ENCODE measurements at places on chromosomes 7 and 10.

GRCh38 chr7:142451817-142452216, 194.0 kb upstream of the PRSS58 start:
- DNase-seq = no peak

DNA sequence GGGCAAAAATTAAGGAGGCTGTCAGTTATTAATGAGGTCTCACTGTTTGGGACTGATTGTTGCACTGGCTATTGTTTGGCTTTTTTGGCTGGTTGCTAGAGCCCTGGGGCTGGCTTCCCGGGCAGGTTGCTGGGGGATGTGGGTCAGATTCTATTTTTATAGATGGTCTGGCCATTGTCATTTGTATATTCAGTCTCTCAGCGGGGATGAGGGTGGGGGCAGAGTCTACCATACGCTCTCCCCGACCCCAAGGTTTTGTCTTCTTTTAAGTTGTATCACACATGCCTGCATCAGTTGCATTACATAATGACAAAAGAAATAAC, 84.3 kb upstream of the GRB10 start:
- no peak for DNase-seq

DNA sequence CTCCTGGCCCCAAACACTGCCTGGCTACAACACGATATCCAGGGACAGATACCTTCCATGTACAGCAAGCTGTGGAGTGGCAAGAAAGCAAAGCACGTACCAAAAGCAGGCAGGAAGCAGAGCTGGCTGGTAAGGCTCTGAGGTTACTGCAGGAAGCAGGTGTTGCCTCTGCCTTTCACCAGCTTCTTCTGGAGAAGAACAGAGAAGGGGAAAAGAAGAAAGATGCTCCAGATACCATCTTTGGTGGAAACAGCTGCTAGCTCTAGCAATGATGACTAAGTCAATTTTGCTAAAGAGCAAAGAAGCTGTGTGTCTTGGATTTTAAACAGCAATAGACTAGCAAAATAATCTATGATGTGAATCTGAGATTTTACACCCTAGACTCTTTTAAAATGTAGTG, 34.9 kb upstream of the PRSS1 start:
- DNase-seq = no peak

- no peak for DNase-seq
Measured at GRCh38 chr7:29831705-29832104, 25.4 kb downstream of the WIPF3 start.

GRCh38 chr10:102281102-102281487, 35.8 kb downstream of the GBF1 start:
- DNase-seq = no peak

GRCh38 chr7:4739528-4739992, 35.9 kb upstream of the AP5Z1 start:
- no peak for DNase-seq

- DNase-seq = no peak
Measured at GRCh38 chr10:21260066-21260465, 265.4 kb downstream of the SKIDA1 start.

- no peak for DNase-seq
Measured at GRCh38 chr10:30560326-30560725, 69.2 kb downstream of the LYZL2 start.

GRCh38 chr7:50281680-50282445, 22.7 kb upstream of the IKZF1 start:
- no peak for DNase-seq

- DNase-seq = no peak
Measured at GRCh38 chr10:91593366-91593765, 39.5 kb downstream of the PPP1R3C start.

- DNase-seq = no peak
Measured at GRCh38 chr7:8086239-8086638, 117.6 kb downstream of the GLCCI1 start.

DNA sequence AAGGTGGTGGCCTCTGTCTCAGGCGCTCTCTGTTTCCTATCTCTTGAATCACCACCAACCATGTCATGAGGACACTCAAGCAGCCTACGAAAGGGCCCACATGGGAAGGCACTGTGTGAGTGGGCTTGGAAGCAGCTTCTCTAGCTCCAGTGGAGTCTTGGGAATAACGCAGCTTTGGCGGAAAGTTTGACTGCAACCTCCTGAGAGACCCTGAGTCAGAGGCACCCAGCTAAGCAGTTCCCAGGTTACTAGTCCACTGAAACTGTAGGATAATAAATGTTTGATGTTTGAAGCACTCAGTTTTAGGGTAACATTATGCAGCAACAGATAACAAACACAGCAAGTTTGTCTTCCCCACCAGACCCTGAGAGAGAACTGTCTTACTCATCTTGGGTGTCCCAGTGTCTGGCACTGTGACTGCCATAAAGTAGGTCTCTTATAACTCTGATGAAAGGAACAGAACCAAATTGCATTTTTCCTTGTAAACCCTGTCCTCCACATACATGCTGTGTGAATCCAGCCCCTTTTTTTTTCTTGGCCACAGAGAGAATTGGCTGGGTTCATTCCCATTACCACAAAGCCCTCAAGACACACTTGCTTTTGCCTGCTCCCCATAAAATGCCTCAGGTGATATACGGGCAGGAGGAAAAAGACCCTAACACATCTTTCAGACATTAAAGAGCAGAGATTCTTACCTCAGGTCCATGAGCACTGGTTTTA, 185.5 kb downstream of the ZNF365 start:
- no peak for DNase-seq

GRCh38 chr7:54811846-54812254, 52.8 kb upstream of the SEC61G start:
- no peak for DNase-seq

DNA sequence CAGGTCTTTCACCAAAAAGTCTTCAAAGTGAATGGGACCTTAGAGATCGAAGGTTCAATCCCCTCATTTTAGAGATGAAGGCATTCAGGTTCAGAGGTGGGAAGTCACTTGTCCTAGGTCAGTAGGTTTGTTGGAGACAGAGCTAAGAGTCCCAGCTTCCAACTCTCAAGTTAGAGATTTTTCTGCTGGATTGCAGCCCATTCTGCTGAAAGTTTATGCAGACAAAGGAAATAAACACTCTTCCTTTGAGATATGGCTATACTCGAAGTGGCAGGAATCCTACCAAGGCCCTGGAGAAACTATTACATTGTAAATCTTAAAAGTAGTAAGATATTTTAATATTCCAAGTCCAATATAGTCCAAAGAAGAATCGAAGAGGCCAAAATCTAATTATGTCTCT, 64.4 kb downstream of the LYZL1 start:
- DNase-seq = no peak

- DNase-seq = no peak
Measured at GRCh38 chr7:37753398-37754050, 70.0 kb downstream of the GPR141 start.

DNA sequence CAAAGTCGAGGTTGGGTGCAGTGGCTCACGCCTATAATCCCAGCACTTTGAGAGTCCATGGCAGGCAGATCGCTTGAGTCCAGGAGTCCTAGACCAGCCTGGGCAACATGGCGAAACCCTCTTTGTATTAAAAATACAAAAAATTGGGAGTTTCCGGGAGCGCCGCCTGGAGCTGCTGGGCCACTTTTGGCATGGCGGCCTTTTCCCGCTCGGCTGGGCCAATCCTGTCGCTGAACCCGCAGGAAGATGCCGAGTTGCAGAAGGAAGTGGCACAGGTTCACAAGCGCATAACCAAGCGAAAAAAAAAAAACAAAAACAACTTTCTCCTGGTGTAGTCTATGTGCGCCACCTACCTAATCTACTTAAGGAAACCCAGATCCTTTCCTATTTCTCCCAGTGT, 30.9 kb upstream of the MTPAP start:
- no peak for DNase-seq

DNA sequence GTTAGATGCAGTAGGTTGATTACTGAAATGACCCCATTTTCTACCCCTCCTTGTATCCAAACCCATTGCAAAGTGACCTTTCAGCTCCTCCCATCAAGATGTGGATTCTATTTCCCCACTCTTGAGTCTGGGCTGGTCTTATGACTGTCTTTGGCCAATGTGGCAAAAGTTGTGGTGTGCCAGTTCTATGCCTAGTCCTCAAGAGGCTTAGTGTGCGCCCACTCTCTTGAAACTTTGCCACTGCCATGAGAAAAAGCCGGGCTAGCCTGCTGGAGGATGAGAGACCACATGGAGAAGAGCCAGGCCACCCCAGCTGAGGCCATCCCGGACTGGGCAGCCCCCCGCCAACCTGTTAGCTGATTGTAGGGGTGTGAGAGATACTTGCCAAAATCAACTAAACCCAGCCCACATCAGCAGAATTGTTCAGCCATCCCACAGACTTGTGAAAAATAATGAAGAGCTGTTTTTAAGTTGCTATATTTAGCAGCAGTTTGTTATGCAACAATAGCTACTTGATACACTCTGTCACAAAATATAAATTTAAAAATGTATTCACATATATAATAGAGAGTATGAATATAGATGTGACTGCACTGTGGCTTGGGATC, 131.0 kb upstream of the PALS2 start:
- DNase-seq = no peak

- no peak for DNase-seq
Measured at GRCh38 chr7:131032786-131033185, 294.9 kb upstream of the MKLN1 start.

- DNase-seq = peak; percentile 25
Measured at GRCh38 chr10:128927497-128928161, 539.4 kb upstream of the MGMT start.

- peak; percentile 55 for DNase-seq
Measured at GRCh38 chr10:95341716-95342130, 50.9 kb upstream of the PDLIM1 start.

DNA sequence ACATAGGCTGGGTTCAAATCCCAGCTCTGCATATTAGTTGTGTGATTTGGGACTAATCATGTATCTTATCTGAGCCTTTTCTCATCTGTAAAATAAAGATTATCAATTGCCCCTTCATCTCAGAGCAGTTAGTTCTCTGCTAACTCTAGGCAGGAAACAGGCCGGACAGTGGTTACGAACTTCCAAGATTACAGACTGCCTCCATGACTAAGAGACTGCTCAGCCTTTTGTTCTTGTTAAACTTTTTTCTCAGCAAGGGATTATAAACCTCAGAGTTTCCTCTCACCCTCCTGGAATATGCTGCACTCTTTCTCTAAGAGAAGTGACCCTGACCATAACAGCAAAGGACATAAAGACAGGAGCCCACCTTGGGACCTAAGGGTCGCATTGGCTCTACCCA, 52.5 kb upstream of the NFKB2 start:
- DNase-seq = no peak

DNA sequence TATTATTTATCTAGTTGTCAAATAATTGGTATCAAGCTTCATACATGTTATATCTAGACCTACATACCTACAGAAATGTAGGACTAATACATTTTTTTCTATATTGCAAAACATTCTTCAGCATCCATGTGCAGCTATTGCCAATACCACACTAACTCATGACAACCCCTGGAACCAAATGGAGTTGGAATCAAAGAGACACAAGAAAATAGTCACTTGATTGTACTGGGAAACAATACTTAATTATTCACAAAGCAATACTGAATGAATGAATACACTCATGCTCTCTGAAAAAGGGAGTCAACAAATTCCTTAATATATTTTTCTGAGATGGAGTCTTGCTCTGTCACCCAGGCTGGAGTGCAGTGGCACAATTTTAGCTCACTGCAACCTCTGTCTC, 10.4 kb upstream of the CFAP43 start:
- DNase-seq = no peak

GRCh38 chr10:71527135-71527534, 130.4 kb downstream of the CDH23 start:
- DNase-seq = peak; percentile 76

DNA sequence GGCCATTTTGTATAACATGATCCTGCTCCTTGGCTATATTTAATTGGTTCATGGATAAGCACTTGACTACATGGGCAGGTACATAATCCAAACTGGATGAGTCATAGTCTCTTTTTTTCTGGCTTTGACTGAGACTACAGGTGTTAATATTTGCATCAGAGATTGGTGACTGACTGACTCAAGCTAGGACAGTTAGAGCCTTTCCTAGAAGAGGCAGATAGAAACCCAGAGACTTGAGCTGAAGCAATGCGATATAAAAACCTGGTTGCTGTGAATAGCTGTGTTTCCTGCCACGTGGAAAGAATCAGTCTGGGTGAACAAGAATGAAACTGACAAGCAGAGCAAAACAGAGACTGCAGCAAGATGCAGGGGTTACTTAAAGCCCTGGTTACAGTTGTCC, 81.0 kb downstream of the SAMD9 start:
- no peak for DNase-seq

- no peak for DNase-seq
Measured at GRCh38 chr7:22551768-22552513, 52.0 kb upstream of the STEAP1B start.

GRCh38 chr10:84521468-84521867, 193.1 kb downstream of the CCSER2 start:
- no peak for DNase-seq

GRCh38 chr7:37438906-37439652, 9.6 kb downstream of the ELMO1 start:
- DNase-seq = no peak

DNA sequence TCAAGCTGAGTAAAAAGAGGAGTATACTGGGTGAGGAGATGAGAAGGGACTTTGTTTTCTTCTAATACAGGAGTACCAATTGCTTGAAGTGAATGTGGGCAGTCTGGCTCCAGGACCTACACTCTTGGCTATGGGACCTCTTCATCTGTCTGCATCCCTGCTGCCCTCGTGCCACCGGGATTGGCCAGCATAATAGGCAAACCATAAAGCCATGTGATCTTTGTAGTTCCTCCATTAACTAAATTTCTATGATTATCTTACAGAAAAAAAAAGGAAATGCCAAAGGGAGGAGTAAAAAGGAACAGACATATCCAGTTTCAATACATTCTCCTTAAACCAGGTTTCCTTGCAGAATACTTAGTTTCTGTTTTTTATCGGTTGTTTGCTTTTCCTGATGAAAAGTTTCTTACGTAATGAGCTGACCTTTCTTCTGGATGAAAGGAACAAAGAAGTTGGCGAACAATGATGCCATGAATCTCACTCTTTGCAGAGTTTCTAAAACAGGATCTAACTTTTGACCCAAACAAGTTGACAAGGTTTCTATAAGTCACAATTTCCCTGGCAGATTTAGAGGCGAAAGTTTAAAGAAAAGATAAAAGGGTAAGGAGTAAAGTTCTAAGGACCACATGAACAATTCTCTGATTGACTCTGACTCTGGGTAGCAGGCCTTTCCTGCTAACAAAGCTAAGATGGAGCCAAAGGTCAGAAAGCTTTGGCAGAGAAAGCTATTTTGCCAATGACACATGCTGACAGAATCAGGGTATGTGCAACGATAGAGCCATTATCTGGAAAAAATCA, 54.1 kb downstream of the LAMB1 start:
- DNase-seq = no peak

GRCh38 chr10:94274142-94274787, 88.5 kb downstream of the NOC3L start:
- DNase-seq = no peak

DNA sequence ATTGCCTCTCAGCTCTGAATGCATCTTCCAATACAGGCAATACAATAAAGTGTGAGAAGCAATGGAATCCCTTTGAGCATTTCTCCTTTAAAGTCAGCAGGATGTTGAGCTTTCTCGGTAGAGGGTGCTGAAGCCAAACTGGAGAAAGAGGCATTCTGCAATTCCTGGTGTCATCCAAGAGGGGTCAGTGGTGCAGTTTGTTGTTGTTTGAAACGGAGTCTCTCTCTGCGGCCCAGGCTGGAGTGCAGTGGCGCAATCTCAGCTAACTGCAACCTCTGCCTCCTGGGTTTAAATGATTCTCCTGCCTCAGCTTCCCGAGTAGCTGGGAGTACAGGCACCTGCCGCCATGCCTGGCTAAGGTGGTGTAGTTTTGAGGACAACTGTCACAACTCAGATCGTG, 486.5 kb downstream of the CALN1 start:
- DNase-seq = no peak

All from renal cortex interstitium (tissue), 15 donors.